ENCODE measurements at places on chromosomes 3 and 15.

GRCh38 chr3:189630767-189631372 is 319 bp upstream of the TP63 start:
- no peak for DNase-seq

DNA sequence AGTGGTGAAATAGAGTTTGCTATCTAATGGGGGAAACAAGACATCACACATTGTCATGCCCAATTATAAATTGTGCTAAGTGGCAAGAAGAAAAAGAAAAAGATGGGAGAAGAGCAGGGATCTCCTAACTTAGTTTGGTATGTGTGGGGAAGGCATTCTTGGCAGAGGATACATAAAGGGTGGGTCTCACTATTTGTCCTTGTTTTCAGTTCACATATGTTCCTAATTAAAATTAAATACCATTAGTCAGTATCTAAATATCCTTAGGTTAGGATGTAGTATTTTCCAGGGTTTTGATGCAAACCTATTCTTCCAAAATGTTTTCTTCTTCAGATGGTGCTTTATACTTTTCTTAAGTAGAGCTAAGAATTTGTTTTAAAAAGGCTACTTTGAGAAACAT is 173.7 kb downstream of the B3GALNT1 start:
- no peak for DNase-seq

DNA sequence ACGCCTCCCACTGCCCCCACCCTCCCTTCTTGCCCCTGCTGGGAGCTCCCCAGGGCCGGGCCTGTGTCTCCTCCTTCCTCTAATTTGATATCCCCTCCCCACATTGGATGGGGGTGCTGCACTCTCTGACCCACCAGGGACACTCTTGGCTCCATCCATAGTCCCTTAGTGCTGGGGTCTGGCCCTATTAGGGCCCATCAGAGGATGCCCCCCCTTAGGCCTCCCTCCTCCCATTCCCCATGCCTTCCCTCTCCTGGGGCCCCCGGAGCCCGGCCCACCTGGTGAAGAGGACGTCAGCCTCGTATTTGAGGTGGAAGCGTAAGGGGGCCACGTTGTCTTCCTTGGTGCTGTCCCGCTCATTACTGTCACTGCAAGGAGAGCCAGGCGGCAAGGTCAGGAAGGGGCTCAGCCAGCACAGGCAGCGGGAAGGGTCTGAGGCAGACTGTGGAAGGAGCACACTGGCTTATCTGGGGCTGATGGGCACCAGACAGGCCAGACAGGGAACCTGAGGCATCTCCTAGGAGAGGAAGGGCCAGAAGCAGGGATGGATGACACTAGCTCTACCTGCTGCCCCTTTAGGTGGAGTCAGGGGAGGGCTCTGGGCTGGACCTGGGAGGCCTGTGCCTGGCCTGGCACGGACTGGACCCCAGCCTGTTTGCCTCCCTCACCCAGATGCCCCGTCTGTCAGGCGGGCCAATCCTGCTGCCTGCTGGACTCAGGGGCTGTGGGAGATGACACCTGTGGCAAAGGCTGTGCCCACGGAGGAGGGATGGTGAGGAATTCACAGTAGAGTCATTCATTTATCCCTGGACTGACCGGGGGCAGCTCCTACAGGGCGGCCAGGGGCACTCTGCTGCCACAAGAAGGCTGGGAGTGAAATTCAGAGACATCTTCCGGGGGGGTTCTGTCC is 36.2 kb downstream of the FEM1B start:
- no peak for DNase-seq

- DNase-seq: no peak
These were observed 105.3 kb downstream of the LSM3 start for GRCh38 chr3:14283813-14284438.

Data from left ventricle myocardium inferior (tissue), 1 donor.